ENCODE measurements at places on chromosomes 2 and 18. TPM values are rescaled to one million over a fixed set of nuclear protein-coding genes. Genes with fewer than 3 reads are reported as not detected.

GDF7 gene
- 0.72 TPM for total RNA-seq

RAB27B gene
- total RNA-seq: 30.6 TPM

TMEM247 gene
- not detected for total RNA-seq

SLC35G4 gene
- not detected for total RNA-seq

ADD2 gene
- 0.34 TPM for total RNA-seq

COL3A1 gene
- total RNA-seq: not detected

GPR35 gene
- 14.4 TPM for total RNA-seq

FAM110C gene
- 0.22 TPM for total RNA-seq

SCRN3 gene
- 8.5 TPM for total RNA-seq

POMC gene
- 2.9 TPM for total RNA-seq

FMNL2 gene
- 0.40 TPM for total RNA-seq

SERPINB4 gene
- not detected for total RNA-seq

SLC23A3 gene
- 1.0 TPM for total RNA-seq

RRM2 gene
- 0.32 TPM for total RNA-seq

CIB4 gene
- total RNA-seq: not detected

FKBP7 gene
- 0.65 TPM for total RNA-seq
